ENCODE measurements at places on chromosomes 1 and 21.
A peak's percentile ranks its signal among the peaks of the same experiment; 100 is the strongest.

GRCh38 chr1:171173069-171173468 is 12.0 kb upstream of the FMO2 start:
- DNase-seq = no peak

DNA sequence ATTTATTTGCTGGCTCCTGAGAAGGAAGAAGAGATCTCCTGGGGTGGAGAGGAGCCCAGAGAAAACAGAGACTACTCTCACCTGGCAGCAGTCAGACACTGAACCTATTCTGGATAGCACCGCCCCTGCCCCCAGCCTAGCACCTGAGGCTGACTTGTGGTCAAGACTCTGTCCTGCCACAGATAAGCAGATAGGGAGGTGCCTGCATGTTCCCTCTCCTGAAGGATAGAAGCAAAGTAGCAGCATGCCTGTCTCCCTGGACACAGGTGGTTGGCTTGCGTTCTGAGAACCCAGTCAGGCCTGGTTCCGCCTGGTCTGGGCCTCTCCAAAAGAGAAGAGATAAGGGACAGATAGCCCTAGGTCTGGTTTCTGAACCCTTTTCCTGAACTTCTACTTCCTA is 1.3 kb upstream of the EFNA3 start:
- DNase-seq = no peak

GRCh38 chr21:37006486-37007291 is at the start of gene RIPPLY3:
Gene RIPPLY3 (plus strand): TSS chr21:37006702. CDS start chr21:37006773, 71 bp downstream.
- no peak for DNase-seq

DNA sequence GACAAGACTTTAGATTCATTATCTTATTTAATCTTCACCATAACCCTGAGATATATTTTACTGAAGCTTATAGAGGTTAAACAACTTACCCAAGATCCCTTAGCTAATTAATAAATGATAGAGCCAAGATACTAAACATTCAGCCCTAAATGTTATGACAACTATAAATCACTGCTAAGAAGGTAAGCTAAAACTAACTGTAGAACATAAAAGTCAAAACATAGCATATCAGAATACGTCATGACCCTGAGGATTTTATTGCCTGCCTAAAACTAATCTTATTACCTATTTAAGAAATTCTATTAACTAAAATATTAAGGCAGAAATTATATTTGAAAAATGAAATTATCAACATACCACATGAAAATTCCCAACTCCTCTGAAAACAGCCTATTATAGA is 22.6 kb downstream of the EVI5 start:
- no peak for DNase-seq

- DNase-seq = no peak
These were observed 127.0 kb downstream of the PLPP3 start for GRCh38 chr1:56452027-56453011.

DNA sequence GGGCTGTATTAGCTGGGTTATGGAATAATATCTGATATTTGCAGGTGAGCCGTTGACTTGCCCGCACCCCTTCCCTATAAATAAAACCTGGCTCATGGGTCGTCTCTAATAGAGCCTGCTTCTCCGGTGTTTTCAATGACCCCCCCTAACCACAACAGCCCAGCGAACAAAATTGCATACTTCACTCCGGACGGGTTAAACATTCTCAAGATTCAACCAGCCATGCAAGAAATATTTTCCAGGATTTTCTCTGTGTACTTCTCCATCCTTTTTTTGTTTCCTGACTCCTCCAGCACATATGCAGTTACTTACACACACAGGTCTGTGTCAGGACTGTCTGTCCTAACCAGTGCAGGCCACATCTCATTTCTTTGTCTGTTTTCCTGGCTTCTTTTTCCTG is 267.7 kb downstream of the ZNF648 start:
- no peak for DNase-seq

GRCh38 chr1:25140073-25140797 is 92.1 kb downstream of the SYF2 start:
- peak; percentile 11 for DNase-seq

GRCh38 chr1:154546264-154547063 is 12.0 kb downstream of the UBE2Q1 start:
- DNase-seq = no peak

DNA sequence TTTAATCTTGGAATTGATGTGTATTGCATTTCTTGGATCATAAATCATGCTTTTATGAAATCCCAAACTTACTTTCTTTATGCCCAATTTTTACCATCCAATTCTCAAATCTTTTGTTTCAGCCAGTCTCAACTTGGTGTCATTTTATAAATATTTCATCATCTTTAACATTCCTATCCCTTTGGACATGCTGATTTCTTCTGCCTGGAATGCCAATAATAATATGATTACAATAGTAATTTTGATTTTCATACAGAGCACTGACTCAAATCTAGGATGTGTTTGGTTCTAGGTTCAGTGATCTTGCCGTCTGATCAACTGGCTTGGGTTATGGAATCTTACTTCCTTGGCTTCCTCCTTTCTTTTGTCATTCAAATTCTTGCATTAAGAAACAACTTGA is 12.8 kb downstream of the RRP15 start:
- DNase-seq = no peak

GRCh38 chr1:45752441-45753052 is 2.1 kb upstream of the IPP start:
- DNase-seq = no peak

- no peak for DNase-seq
These were observed 111.7 kb upstream of the IRF2BP2 start for GRCh38 chr1:234721476-234722269.

GRCh38 chr1:198529414-198529813 is 11.1 kb downstream of the ATP6V1G3 start:
- DNase-seq = no peak

DNA sequence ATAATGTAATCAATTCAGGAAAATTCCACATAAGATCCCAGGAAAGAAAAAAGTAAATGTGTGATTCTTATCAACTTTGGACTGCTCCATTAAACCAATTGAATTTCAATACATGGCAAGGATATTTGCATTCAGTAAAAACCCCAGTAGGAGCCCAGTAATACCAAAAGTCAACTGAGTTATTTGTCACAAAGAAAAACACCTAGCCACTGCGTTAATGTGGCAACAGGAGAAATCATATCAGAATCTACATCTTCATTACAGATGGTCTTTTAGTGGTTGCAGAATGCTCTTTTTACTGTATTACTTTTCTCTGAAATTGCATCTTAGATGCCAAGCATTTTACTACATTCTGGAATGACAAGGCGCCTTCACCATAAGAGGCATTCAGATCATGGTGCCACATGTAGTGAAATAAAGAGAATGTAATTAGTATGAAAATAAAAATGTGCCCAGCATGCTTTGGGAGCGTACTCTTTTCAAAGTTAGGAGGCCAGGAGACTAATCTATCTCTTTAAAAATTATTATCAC is 180.7 kb downstream of the PATJ start:
- DNase-seq = no peak

GRCh38 chr21:33380483-33380998 is 22.7 kb upstream of the IFNGR2 start:
- no peak for DNase-seq

- no peak for DNase-seq
These were observed 26.4 kb upstream of the RAB3GAP2 start for GRCh38 chr1:220298470-220299205.

- no peak for DNase-seq
These were observed 3.5 kb downstream of the SAMSN1 start for GRCh38 chr21:14542638-14543037.

GRCh38 chr1:18597160-18598042 is 33.2 kb upstream of the PAX7 start:
- DNase-seq = no peak

DNA sequence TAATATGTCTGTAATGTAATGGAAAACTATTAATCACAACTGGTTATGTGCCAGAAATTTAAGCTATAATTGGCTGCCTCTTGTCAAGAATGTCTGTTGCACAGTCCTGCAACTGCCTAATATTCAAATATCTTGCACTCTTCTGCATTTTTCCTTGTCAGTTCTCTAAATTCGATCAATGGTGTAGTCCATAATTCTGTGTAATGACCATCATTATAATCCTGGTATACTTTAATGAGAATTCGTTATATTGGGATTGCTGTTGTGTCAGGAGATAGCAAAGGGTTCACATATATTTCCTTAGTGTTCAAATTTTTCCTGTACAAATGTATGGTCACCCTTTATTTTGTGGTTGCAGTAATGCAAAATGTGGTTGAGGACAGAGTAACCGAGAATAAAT is 4.8 kb downstream of the NTNG1 start:
- DNase-seq = no peak

GRCh38 chr1:153353226-153353947 is 4.3 kb upstream of the S100A9 start:
- DNase-seq = no peak

- no peak for DNase-seq
These were observed 135.9 kb downstream of the SLC30A10 start for GRCh38 chr1:219792337-219793021.

- no peak for DNase-seq
These were observed 1203.9 kb downstream of the AMY1C start for GRCh38 chr1:104953555-104953954.

- DNase-seq = peak; percentile 26
These were observed 266.9 kb downstream of the ASTN1 start for GRCh38 chr1:176897350-176898236.

DNA sequence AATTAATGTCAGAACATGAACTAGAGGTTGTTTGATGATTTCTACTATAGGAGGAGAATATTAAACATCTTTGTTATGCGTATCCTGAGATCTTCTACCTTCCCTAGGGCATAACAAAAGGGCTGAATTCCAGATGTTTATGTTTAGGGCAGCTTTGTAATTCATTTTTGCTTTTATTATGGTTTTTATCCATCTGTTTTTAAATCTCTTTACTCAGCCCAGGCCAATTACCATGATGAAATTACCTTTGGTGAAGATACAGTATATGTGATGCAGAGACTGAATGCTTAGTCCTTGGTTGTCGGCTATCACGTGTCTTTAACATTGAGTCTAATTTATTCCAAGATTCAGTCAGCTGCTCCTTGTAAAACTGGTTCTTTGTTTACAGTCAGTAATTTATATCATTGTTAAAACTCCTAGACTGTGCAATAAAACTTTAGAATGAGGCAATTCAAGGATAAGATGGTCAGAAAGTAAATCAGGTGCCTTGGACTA is 176.9 kb downstream of the CTH start:
- no peak for DNase-seq

DNA sequence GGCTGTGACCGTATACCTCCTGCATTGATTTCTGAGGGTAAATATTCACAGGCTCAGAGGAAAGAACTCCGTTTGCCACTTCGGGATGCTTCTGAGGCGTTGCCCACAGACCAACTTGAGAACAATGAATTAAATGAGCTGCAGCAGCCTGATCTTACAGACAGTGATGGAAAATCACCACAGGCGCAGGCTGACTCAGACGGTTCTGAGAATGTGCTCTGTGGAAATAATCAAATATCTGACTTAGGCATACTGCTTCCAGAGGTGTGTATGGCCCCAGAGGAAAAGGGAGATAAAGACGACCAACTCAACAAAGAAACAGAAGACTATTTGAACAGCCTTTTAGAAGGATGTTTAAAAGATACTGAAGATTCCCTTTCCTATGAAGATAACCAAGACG is 76.7 kb upstream of the SCCPDH start:
- no peak for DNase-seq

GRCh38 chr21:43805275-43805800 is 16.0 kb downstream of the RRP1 start:
- DNase-seq = no peak

DNA sequence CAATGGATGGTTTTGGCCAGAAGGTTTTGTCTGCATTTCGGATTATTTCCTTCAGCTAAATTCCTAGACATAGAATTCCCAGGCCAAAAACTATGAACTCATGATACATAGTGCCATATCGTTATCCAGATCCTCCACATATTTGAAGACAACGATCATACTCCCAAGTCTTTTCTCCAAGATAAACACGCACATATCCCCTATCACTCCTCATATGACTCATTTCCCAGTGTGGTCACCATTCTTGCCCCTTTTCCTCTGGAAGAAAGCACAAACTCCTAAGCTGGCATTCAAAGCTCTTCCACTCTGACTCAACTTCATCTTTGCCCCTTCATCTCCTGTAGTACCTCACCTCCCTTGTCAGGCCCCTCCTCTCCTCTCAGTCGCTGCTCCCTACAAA is 277.6 kb downstream of the PLPP3 start:
- DNase-seq = no peak

GRCh38 chr1:157106813-157107189 is 7.2 kb upstream of the ETV3L start:
- DNase-seq = no peak

DNA sequence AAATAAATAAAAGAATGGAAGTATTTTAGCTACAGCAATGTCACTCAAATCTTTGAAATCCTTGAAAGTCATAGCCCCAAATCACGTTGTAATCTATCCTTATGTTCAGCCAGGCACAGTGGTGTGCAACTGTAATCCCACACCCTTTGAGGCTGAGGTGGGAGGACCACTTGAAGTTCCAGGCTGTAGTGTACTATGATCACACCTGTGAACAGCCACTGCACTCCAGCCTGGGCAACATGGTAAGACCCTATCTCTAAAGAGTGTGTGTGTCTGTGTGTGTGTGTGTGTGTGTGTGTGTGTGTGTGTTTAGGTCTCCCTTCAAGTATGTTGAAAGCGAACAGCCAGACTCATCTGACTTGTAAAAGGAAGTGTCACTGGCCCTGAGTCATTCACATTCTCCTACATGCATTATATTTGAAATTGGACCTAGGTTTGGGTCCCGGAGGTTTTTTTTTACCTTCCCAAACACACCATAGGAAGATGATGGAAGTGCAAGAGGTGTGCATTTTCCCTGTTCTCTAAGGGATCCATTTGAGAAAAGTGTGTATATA is 50.1 kb downstream of the ZNF281 start:
- no peak for DNase-seq

DNA sequence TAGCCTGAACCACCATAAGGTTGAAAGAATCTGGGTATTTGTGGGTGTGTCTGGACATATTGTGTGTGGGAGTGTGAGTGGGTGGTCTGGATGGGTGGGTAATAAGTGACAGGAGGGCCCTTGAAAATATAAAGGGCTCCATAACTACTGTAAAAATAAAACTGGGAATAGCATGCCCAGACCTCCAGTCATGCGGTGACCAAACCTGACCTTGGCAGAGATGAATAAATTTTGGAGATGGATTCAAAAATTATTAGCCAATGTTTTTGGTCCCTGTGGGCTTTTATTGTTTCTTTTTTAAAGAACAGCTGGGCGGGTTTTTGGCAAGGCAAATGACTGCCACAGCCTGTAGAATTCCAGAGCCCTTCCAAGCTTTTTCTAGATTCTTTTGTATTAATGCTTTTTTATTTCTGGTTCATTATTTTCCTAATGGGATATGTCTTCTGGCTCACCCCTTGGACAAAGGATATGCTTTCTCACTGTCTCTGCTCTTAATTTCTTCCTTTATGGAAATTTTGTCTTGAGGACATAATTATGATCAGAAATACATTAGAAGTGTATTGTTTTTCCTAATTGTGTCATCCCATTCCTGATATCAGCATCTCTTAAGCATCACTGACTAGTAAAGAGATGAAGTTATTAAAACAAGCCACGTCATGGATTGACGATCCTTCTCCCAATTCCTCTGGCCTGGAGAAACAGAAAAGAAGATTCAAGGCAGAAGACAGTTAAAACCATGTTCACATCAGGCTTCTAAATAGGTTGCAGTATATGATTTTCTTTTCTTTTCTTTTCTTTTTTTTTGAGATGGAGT is 69.5 kb downstream of the NTMT2 start:
- no peak for DNase-seq

Measured in NCI-H524 treated with DMSO at 0.1 percent for 48 hours (cell line).